ENCODE measurements at places on chromosomes 5 and 9.

DNA sequence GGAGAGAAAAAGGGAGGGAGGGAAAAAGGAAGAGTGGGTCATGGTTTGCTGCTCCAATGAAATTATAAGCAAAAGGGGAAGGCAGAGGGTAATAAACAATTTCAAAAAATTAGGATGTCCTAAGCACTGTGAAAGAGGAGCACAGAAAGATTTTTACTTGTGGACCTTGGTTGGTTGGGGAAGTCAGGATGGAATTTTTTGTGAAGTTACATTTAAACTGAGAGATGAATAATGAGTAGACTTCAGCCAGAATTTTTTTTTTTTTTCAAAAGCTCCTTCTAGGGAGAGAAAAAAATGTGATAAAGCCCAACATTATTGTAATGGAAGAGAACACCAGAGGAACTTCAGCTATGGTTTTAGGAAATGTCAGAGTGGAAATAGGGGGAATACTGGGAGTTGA, 515.9 kb upstream of the PAPPA start:
- DNase-seq = no peak

GRCh38 chr9:137234758-137235423, 4.2 kb downstream of the SLC34A3 start:
- DNase-seq = no peak

- no peak for DNase-seq
These were observed 81.6 kb downstream of the CTNND2 start for GRCh38 chr5:11822598-11822997.

- DNase-seq = no peak
These were observed 31.4 kb upstream of the MTAP start for GRCh38 chr9:21770871-21771560.

DNA sequence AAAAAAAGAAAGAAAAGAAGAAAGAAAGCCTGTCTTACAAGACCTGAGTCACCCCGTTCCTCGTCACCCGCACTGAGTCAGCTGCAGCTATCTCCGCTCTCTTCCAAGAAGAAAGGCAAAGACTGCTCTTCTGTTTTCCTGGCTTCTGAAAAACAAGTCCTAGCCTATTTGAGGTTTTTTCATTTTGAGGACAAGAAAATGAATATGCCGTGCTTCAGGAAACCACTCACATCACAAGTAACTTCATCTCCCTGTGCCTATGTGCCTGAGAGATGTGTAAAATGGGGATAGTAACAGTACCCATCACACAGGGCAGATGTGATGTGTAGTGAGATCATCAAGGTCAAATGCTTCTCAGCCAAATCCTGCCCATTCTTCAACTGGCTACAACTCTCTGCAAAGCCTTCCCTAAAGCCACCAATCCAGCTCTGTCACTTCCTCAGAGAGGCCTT, 78.4 kb downstream of the GLDC start:
- no peak for DNase-seq

GRCh38 chr5:147454996-147455677, 54.7 kb downstream of the DPYSL3 start:
- no peak for DNase-seq

GRCh38 chr5:31047621-31048020, 145.9 kb upstream of the CDH6 start:
- DNase-seq = no peak

DNA sequence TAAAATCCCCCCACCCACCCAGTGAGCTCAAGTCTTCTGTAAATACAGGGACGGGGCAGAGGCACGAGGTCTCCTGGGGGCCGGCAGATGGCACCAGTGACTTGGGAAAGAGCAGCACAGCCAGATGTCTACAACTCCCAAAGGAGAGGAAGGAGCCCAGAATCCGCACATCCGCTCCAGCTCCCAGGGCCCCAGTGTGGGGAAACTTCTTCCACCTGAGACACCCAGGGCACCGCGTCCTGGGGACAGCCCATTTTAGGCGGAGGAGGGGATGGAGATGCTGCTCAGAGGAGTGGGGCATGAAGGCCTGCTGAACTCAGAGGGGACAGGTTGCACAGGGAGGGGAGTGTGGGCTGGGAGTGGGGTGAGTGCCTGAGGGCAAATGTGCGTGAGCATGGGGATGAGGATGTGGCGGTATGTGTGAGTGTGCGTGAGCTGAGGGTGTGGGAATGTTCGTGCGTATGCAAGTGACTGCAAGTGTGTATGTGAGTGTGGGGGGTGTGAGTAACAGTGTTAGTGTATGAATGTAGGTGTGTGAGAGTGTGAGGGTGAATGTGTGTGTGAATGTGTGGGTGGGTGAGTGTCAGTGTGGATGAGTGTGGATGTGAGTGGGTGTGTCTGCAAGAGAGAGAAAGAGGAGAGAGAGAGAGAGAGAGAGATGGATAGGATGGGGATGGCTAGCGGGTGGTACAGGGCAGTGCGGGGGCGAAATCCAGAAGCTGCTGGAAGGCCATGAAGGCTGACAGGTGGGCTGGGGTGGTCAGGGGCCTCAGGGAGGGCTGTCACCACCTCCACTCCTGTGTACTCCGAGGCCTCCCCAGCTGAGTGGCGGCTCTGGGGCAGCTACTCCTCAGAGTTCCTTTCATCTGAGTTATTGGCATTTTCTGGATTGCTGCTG, 63.5 kb downstream of the DUSP1 start:
- no peak for DNase-seq

- no peak for DNase-seq
These were observed 199.9 kb downstream of the AOPEP start for GRCh38 chr9:94926431-94926800.

- no peak for DNase-seq
These were observed 66.4 kb upstream of the TMC1 start for GRCh38 chr9:72454871-72455491.

- DNase-seq = no peak
These were observed 52.3 kb upstream of the CNTLN start for GRCh38 chr9:17082343-17083064.

DNA sequence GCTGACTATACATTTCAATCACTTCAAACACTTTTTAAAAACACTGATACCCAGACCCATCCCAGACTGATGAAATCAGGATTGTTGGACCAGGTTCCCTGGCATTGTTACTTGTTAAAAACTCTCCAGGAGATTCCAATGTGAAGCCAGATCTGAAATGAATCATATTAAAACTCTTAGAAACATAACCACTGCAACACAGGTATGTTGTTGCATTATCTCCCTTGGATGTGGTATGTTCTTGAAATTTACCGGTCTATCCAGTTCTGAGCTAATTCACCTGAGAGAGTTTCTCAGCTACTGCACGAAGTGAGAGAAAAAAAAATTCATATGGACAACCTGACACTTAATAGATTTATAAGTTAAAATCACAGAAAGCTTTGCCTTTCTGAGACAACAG, 21.8 kb downstream of the MEF2C start:
- DNase-seq = no peak

DNA sequence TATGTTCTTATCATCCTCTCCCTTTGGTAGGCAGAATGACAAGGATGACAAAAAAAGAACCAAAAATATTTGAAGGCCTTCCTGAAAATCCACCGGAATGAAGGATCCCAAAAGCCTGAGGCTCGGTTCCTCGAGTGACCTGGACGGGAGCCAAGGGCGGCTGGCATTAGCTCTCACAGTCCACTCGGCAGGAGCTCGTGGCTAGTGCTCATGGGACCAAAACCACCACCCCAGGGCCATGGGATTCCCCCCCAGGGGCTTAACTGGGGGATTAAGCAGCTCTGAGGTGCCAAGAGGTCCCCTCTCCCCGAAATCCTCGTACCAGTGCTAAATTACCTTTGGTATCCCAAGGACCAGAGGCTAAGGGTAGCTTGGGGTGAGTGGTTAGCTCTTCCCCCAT, 586 bp upstream of the PDZD2 start:
- no peak for DNase-seq

GRCh38 chr5:56962286-56962685, 10.4 kb upstream of the MIER3 start:
- DNase-seq = no peak

DNA sequence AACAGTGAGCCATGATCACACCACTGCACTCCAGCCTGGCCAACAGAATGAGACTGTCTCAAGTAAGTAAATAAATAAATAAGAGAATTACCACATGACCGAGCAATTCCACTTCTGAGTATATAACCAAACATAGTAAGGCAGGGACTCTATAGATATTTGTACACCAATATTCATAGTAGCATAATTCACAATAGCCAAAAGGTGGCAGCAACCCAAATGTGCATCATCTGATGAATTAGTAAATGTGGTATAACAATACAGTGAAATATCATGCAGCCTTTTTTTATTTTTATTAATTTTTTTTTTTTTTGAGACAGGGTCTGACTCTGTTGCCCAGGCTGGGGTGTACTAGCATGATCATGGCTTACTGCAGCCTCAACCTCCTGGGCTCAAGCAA, 33.1 kb downstream of the ALDH7A1 start:
- no peak for DNase-seq

GRCh38 chr5:16417398-16418074, 48.1 kb downstream of the ZNF622 start:
- DNase-seq = no peak

GRCh38 chr5:126446498-126447224, 23.5 kb downstream of the GRAMD2B start:
- no peak for DNase-seq

DNA sequence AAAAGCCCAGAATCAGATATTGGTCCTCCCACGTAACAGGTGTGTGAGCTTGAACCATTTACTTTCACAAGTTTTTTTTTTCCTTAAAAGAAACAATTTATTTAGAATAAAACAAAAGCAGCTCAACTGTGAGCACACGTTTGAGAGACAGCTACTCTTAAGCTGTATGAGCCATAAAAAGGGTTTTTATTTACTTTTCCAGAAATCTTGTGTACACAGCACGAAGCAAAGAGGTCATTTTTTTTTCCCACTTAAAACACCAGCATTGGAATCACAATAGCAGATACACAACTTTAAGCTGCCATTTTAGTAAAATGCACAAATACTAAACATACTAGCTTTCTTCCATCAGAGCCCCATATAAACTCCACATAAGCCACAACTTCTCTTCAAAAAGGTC, 44.6 kb downstream of the JAKMIP2 start:
- DNase-seq = no peak

DNA sequence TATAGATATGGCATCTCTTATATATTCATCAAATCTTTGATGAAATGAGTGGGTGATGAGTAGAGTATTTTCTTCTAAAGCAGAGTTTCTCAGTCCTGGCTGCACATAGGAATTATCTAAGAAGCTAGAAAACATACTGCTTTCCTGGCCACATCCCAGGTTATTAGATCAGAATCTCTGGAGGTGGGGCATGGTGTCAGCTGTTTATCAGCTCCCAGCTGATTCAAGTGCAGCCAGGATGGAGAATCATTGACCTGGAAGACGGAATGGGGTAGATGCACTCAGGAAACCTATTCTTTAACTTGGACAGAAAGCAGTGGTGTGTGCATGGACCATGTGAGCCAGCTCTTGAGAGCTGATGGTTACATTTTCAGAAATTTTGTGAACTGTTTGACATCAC, 108.1 kb upstream of the IL6ST start:
- no peak for DNase-seq

DNA sequence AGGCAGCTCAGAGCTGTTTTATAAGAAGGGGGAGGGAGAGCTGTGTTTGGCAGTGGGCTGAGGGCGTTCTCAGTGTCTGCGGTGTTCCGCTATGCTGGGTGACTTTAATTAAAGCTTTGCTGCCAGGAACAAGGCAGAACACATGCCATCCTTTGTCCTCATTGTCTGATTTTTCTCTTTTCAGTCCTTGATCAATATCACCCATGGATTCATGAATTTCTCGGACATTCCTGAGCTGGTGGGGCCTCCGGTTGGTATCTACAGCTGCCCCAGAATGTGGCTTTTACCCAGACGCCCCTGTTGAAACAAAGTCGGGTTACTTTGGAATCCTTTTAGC, 66.5 kb upstream of the TGFBR1 start:
- DNase-seq = no peak

DNA sequence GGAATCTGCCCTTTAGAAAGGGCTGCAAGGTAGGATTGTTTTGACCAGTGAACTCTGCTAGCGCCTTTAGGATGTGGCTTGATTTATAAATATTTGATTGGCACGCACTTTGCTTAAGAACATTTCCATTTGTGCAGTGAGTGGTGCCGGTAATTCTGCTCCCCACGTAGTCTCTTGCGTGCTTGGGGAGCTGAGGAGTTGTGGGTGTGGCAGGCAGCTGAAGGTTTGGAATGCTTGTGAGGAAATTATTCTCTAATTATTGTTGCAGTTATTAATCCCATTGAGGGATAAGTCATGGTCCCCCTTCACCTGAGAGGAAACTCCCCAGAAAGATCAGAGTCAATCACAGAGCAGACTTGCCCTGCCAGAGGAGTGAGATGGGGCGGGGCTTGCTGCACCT, 76.7 kb downstream of the FGF1 start:
- no peak for DNase-seq

GRCh38 chr5:72234265-72234700, 85.8 kb downstream of the MRPS27 start:
- peak; percentile 67 for DNase-seq

DNA sequence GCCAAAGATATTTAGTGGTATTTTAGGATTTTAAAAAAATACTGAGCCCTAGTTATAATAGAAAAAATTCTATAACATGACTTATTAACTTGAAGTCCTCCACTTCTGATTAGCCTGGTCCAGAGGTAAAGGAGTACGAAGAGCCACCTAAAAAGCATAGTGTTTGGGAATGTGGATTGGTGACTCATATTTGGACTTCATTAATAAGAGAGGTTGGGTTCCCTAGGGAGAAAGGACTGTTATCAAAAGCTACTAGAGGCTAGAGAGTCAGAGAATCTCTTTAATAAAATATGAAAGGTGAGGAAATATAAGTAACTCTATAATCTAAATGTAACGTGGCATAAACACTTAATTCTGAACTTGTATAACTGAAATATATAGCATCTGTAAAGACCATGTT, 180.7 kb upstream of the TARS1 start:
- no peak for DNase-seq

- no peak for DNase-seq
These were observed at the start of gene PTPN3 for GRCh38 chr9:109498195-109499092. Gene PTPN3 (minus strand): TSS chr9:109498307. CDS start chr9:109463434, 34,873 bp downstream.

DNA sequence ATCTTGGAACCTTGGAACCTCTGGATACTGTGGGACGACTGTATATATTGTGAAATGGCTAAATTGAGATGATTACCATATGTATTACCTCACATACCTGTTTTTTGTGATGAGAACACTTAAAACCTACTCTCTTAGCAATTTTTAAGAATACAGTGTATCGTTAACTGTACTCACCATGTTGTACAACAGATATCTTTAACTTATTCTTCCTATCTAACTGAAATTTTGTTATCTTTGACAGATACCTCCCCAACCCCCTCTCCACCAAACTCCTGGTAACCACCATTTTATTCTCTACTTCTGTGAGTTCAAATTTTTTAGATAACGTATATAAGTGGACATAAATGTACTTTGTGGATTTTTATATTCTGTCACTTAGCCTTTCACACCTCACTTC, 126.5 kb downstream of the ZCCHC7 start:
- DNase-seq = no peak

- DNase-seq = no peak
These were observed 204.1 kb downstream of the MEF2C start for GRCh38 chr5:88678770-88679381.

- DNase-seq = peak; percentile 51
These were observed 42.4 kb downstream of the CWC27 start for GRCh38 chr5:64811050-64811640.

- DNase-seq = no peak
These were observed 191.8 kb downstream of the MELK start for GRCh38 chr9:36764364-36765076.
